GM04504 (cell line): ENCODE measurements at places on chromosomes 16 and 17.

DNA sequence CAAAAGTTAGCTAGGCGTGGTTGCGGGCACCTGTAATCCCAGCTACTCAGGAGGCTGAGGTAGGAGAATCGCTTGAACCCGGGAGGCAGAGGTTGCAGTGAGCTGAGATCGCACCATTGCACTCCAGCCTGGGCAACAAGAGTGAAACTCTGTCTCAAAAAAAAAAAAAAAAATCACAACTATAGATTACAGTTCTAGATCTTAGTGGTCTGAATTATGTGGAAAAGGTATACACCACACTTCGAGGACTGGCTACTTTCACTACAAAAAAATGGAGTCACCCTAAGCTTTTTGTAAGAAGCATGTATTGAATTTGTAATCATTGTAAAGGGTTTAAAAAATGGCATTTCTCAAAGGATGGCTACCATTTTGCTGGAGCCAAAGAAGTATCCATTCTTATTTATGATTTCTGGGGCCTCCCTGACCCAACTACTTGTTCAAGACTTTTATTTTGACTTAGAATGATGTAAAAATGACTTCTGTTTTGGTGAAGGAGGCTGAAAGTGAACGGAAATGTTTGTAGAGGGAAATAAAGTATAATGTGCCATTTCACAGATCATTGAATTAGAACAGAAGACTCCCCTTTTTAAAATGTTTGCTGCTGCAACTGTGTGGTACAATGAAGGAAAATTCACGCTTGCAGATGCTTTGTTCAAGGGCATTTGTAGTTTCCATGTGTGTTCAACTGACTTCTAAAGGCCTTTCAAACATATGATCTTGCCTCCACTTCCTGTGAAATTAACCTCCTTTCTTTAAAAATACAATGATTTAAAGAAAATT, 37.1 kb upstream of the NOL11 start:
- no peak for DNase-seq

GRCh38 chr16:25027281-25027680, 12.1 kb upstream of the ARHGAP17 start:
- DNase-seq, result no peak

DNA sequence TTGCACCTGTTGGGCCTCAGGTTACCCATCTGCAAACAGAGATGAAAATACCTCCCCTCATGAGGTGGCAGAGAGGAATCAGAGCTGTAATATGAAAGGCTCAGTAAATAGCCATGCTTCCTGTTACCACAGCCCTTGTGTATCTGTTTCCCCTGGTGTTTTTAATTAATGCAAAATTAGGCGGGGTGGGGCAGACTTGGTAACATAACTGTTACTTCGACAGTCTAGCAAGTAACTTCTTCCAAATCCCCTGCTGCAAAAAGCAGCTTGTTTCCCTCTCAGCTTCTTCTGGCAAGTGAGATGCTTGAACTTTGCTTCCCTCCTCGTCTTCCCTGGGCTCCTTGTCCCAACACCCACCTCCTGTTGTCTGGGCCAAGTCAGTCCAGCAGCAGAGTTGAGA, 381.5 kb downstream of the CPPED1 start:
- no peak for DNase-seq

GRCh38 chr17:64498308-64499203, 1.7 kb upstream of the POLG2 start:
- DNase-seq, result no peak

DNA sequence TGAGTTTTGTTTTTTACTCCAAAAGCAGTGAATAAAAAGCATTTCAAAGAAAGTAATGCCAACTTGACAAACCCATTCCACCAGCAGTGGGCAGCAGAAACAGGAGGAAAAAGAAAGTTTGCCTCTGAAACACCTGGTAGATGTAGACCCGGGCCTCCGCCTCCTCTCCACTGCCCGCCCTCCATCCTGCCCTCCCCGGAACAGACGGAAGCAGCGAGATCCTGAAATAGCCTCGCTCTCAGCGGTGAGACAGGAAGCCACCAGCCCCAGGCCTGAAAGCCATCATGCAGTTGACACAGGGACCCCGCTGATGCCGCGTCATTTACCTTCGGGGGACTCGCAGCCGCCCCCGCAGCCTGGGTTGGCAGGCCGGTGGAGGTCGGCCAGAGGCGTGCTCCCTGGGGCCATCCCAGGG, 67.8 kb downstream of the C16orf78 start:
- no peak for DNase-seq

GRCh38 chr16:83714286-83714685, 93.5 kb upstream of the HSBP1 start:
- DNase-seq, result no peak

DNA sequence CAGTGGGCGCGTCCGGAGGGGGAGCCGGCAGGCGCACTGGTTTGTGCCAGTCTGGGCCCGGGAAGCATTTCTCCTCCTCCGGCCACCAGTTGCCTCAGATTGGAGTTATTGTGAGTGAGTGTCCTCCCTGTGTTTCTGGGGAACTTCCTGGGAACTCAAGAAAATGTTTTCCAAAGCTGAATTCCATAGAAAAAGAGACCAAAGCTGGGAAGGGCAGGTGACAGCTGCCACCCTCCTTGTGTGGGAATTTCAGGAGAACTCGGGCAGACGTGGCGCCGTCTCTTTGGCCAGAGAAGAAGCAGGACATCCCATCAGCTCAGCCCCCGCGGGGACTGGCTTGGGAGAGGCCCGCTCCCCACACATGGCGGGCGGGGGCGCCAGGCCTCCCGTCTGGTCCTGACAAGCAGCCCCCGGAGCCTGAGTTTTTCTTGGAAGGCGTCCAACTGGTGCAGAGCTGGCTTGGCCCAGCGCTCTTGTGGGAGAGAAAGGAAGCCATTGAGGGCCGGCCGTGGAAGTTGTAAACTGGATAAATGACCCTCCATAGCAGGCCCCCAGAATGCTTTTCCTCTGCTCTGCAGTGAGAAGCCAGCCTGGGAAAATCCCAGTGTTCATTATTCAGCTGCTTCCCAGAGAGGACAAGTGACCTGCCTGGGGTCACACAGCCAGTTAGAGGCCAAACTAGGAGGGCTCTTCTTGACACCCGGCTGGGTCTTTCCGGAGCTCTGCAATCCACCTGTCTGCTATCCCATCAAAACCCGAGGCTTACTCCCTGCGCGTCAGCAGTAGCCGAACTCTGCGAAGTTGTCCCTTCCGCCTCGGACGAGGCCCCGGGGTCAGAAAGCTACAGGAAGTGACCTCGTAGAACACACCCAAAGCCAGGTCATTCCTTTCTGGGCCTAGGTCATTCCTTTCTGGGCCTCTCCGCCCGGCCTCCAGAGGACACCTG, 39.2 kb upstream of the GSE1 start:
- no peak for DNase-seq

GRCh38 chr16:7990626-7991260, 599.6 kb downstream of the TMEM114 start:
- no peak for DNase-seq

- DNase-seq, result no peak
Measured at GRCh38 chr16:21986692-21987246, 14.1 kb downstream of the PDZD9 start.

DNA sequence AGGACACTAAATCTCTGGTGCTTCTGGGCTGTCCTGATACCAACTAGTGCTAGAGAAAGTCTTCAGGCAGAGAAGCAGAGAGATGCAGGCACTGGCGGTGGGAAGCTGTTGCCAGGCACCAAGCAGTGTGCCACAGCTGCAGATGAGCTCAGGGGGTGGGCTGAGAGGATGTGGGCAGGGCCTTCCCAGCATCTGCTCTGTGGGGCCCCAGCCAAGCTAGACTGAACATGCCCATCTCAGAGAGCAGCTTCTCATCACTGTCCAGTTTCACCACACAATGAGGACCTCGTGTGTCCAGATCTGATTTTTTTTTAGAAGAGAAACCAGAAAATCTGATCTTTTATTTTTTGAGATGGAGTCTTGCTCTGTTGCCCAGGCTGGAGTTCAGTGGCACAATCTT, 17.1 kb downstream of the PSKH1 start:
- DNase-seq, result peak; percentile 59

DNA sequence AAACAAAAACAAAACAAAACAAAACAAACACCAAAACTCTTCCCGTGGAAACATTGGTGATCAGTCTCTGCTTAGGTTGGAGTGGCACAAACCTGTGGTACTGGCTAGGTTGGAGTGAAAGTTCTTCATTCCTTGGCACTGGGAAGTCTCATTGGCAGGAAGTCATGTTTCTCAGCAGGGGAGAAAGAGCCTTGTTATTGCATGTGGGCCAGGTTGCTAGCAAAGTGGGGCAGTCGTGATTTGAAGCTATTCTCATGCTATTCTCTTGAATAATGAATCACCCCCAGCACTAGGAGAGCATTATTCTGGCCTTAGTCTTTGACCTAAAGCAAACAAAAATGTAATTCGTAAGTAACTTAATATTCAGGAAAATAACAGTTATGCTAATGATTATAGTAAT, 24.3 kb upstream of the B4GALNT2 start:
- peak; percentile 16 for DNase-seq

DNA sequence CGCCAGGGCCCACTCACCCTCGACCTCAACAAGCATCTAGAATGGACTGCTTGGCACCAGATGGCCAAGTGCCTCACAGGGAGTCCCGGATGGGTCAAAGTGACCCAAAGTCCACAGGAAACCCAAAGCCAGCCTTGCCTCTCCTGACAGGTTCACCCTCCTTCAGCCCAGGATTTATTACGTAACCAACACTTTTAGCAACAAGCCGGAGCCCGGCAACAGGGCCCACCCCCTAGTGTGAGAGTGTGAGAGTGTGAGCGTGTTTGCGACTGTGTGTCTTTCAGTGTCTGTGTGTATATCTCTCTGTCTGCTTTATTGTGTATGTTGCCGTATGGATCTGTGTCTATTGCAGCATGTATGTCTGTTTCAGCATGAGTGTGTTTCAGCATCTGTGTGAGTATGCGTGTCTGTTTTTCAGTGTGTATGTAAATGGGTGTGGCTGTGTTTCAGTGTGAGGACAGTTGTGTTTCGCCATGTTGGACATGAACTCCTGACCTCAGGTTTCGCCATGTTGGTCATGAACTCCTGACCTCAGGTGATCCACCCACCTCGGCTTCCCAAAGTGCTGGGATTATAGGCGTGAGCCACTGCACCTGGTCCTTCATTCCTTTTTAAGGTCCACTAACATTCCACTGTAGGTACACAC, 13.7 kb upstream of the PEMT start:
- no peak for DNase-seq

DNA sequence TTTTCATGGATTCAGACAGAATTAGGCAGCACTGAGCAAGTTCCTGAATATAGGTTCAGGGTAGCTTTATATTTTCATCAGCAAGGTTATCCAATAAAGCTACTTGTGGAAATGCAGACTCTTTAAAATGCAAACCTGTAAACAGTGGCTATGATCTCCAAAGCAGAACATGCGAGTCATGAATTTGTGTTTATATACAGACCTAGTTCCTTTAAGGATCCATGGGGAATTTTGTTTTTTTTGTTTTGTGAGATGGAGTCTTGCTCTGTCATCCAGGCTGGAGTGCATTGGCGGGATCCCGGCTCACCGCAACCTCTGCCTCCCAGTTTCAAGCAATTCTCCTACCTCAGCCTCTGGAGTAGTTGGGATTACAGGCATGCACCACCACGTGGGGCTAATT, 14.8 kb downstream of the CLEC16A start:
- DNase-seq, result no peak

DNA sequence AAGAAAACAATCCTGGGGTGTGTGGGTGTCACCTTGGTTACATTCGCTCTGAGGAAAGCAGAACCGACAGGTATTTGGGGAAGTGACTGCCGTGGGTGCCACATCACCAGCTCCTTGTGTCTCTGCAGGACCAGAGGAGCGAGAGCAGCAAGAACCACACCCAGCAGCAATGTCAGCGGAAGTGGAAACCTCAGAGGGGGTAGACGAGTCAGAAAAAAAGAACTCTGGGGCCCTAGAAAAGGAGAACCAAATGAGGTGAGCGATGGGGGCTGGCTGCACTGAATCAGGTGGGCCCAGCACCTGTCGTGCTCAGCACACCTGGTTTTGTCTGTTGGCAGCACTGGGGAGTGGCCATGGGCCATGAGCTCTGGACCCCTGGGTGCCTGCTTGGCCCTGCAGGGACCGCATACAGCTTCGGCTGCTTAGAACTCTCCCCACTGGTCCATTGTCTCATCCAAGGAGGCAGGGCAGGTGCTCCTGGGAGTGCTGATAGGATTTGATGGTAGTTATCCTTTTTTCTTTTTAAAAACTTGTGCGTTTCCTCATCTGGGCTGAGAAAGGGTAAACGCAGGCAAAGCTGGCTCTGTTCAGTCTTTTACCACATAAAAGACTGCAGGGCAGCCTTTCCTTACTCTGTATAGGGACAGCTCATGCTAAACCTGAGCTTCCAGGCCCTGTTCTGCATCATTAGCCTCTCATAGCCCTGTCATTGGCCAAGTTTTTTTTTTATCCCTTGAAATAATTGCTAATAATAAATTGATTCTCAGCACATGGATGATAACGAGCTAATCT, 29.4 kb downstream of the HMOX2 start:
- no peak for DNase-seq
